Heart left ventricle (tissue), 16 donors: ENCODE measurements at places on chromosomes 5 and 9. TPM values are rescaled to one million over a fixed set of nuclear protein-coding genes. Genes with fewer than 3 reads are reported as not detected.
A peak's percentile ranks its signal among the peaks of the same experiment; 100 is the strongest.

IFNB1 gene
- not detected for total RNA-seq

NEURL1B gene
- 40.8 TPM for total RNA-seq

LRRC70 gene
- total RNA-seq = 0.56 TPM

- DNase-seq = no peak
Observed at GRCh38 chr5:98825582-98826375, 52.3 kb downstream of the RGMB start.

- DNase-seq = no peak
Observed at GRCh38 chr5:104635227-104635626, 1072.6 kb upstream of the NUDT12 start.

DNA sequence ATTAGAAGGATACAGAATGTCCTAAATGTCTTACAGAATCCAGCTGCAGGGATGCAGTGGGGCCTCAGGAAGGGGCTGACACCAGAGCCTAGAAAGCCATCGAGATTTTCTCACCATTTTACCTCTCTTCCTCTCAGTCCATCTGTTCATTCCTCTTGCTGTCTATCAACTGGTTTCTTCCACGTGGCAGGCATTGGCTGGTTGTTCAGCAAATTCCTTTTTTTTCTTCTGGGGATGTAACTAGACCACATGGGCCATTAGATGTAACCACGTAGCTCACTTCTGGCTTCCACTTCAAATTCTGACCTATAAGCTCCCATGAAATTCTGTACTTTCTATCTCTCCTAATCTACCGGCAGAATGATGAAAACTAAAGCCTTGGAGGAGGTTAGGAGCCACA is 93.6 kb upstream of the MTAP start:
- DNase-seq = no peak

DNA sequence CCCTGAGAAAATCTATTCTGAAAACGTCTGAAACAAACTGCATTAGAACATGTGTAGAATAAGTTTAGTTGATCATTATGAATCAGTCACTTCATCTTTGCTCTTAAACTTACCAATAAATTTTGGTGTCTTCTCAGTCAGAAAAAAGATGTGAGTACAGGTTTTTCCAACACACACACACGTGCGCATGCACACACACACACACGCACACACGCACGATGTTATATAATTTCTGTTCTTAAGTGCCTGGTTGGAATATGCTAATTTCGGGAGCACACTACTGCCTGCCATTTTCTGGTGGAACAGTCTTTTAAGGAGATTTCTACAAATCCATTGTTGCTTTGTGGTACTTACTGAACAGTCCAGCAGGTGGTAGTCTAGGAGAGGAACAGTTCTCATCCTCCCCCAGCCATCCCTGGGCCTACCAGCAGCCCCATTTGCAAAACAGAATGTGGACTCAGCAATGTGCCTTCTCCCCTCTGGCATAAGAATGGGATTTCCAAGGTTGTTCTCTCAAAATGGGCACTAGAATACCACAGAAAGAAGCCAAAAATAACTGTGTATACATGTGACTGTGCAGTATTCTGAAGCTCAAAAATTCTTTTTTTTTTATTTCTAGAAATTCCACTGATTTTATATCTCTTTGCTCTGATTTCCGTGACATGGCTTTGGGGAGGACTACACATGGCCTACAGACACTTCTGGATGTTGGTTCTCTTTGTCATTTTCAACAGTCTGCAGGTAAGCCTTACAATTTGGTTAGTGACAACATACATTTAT is 281.3 kb downstream of the ARRDC3 start:
- DNase-seq = peak; percentile 70

DNA sequence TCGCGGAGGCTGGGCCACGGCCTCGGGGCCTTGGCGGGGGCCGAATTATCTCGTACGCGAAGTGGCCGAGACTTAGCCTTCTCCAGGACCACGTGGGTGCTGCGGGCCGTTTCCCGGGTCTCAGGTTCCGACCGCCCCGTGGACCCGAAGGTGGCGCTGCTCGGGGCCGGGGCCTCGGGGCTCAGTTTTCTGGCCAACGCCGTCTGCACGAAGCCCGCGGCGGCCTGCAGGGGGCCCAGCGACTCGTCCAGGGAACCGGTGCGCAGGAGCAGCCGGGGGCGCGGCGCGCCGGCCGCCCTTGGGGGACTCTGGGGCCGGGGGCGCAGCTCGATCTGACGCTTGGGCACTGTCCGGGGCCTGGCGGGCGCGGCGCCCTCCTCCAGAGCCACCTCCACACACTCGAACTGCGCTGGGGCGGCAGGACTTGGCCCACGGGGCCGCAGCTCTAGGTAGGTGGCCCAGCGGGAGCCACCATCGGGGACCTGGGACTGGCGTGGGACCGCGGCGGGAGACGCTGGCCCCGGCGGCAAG is 716 bp downstream of the PROB1 start:
- DNase-seq = no peak

GRCh38 chr5:10854506-10855277 is 93.7 kb upstream of the DAP start:
- DNase-seq = no peak

DNA sequence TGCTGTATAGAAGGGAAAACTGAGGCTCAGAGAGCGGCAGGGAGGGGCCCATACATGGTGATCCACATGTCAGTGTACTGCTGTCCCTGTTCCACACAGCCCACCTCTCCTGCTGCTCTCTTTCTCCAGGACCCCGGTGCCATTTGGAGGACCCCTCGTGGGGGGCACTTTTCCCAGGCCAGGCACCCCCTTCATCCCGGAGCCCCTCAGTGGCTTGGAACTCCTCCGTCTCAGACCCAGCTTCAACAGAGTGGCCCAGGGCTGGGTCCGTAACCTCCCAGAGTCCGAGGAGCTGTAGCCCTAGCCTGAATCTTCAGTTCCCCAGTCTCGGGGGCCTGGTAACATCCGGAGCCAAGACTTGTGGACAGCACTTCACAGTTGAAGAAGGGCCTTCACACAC is 15.5 kb downstream of the MYOZ3 start:
- DNase-seq = no peak

DNA sequence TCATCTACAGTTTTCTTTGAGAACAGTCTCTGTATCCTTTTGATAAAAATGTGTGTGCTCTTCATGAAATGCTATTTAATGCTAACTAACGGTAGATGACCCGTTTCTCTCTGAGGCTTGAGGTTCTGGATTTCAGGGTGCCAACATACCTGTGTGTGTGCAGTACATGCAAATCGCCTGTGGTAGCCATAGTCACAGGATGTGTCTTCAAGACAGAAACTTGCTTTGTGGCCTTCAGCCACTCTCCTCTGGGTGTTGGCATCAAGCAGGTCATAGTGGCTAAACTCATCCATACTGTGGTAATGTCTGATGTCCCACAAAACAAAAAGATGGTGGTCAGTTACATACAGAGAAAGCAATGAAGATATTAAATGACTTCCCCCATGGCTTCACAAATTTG is 4.2 kb downstream of the LOX start:
- DNase-seq = no peak

DNA sequence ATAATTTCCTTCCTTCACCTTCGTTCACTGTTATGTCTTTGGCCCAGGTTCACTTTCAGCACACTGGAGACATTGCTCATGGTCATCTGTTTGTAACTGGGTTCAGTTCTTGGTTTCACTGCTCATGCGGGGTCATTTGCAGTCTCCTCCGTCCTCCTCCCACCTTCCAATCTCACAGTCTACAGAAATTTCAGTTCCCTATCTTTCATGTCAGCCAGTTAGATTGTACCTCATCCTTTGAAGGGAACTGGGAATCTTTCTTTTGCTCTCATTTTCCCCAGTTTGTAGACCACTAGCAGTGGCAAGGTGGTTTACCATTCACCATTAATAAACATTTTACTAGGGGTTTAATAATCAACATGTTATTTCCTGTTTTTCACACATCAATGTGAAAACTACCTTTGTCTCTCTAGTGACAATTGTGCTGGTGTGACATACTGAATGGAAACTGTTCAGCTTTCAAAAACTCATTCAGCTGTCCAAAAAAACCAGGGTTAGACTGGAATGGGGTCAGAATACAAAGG is 100.9 kb upstream of the IL6ST start:
- DNase-seq = no peak

- no peak for DNase-seq
Observed at GRCh38 chr5:1129711-1130055, 17.8 kb upstream of the SLC12A7 start.
